ENCODE measurements at places on chromosomes 5 and 9.

DNA sequence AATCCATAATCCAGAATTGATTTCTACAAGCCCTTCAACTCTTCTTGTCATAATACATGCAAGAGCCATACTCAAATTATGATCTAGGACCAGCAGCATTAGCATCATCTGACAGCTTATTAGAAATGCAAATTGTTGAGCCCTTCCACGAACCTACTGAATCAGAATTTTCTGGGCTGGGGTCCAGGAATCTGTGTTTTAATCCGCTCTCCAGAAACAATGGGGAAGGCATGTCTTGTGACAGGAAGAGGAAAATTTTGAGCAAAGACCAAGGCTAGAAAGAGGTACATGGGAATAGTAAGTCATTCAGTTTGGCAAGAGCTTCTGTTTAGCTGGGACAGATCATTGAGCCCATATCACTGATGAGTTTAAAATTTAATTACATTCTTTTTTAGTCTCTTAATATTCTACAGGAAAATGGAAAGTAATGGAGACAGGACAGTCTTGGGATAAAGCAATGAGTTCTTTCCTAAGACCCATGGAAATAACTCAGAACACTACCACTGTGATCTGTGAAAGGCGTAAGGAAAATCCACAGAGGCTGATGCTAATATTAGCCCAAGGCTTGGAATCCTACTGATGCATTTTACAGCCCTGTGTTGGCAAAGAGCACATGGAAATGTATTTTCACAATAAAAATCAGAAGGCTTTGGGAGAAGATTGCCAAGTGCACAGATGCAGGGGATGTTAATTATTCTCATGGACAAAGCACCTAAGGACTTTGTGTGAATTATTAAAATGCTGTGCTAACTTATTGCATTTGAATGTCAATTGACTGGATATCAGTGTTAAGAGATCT is 73.7 kb upstream of the STK32A start:
- DNase-seq, result no peak

DNA sequence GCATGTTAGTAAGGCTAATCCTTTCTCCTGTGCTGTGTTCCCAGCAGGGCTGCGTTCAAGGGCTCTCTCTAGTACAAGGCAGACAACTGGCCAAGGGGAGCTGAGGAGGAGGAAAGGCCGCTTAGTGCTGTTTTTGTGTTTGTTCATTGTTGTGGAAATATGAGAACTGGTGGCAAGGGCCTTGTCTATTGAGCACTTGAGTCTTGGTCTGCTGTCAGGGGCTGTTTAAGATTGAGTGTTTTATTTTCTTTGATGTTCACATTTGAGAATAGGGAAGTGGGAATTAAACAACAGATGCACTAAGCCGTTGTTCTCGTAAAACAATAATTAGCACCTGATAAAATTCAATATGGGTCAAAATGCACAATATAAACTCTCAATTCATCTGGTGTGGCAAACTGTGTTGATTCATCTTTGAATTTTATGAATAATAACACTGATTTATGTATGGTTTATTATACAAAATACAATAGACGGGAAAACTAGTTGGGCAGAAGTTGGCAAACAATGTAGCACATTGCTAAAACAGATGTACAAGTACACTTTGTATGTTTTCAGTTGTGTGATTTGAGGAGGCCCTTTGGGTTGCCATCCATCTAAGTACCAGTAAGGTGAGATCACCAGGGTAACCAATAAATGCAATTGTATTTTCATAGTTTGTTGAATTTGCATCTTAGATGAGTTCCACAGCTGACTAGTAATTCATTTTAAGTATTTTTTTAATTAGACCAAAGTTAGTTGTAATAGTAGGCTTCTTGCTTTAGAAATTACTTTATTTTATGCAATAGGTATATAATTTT is 97.6 kb upstream of the GRHPR start:
- DNase-seq, result no peak

GRCh38 chr9:91776409-91777291 is 173.4 kb downstream of the ROR2 start:
- no peak for DNase-seq

GRCh38 chr9:16155878-16156277 is 603.0 kb downstream of the CCDC171 start:
- no peak for DNase-seq

DNA sequence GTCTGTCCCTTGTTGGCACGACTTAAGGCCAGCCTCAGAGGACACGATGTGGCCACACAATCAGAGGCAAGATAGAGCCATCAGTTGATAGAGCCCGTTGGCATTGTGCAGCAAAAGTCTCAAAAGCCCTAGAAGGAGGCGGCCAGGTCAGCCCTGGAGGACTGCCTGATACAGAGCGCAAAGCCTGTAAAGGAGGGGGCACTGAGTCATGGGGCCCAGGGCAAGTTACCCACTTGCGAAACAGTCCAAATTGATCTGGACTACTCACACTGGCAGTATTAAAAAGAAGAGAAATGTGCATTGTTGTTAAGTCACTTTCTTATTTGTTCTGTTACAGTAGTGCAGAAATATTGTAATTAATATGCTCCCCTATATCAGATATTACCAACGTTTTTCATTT is 51.5 kb downstream of the KLF9 start:
- DNase-seq, result no peak

GRCh38 chr9:35960039-35960655 is 2.2 kb upstream of the OR2S2 start:
- DNase-seq, result no peak

- no peak for DNase-seq
These were observed 5.9 kb upstream of the CEL start for GRCh38 chr9:133055788-133056420.

DNA sequence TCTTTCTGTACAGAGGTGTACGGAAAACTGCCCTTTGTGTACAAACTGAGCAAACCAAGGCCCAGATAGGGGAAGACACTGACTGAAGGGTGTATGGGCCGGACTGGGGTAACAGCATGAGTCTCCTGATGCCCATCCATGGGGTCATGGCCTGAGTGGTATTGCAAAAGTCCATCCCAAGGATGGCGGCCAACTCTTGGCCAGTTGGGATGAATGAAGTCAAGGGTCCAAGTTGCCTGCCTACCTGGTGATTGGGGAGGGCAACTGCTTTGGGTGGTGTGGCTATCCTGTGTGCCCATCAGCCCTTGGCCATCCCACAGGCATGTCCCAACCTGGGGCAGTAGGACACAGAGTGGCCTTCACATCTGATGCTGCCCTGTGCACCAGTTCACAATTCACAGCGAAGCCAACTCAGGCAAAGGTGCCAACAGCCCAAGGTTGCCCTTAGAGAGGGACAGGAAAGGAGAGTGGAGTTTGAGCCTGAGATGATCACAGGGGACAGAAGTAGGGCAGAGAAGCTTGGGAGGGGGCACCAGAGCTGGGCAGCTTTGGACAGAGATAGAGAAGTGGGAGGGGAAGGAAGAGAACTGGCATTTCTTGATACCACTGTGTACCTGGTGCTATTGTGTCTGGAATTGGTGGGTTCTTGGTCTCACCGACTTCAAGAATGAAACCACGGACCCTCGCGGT is 46.6 kb downstream of the COL15A1 start:
- DNase-seq, result no peak

GRCh38 chr5:83530193-83530592 is 58.6 kb downstream of the VCAN start:
- no peak for DNase-seq

- no peak for DNase-seq
These were observed 154.2 kb downstream of the FOCAD start for GRCh38 chr9:20838218-20838617.

DNA sequence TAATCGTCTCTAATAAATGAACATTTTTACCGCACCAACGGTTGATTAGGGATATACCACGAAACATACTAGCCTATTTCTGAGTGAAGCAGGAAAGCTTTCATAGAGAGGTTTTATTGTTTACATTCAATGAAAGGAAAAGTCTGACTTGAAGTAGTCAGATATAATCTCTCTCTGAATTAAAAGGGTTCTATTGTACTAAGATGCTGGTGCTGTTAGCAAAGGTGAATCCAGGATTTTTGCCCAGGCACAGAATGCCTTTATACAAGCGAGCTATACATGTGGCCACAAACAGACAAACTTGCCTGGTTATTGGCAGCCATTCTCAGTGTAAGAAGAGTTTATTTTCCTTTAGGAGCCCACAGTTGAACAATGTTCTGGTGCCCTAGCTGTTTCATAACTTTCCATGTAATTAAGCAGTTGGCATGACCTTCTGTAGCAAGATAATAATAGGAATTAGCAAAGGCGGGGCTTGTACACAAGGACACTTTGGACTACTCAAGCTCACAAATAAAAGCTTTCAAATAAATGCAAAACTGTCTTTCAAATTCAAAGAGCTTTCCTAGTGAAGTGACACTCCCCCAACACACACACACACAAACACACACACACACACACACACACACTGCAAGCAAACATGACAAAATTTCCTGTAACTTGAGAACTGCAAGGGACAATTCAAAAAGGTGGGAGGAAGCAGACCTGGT is 198.7 kb upstream of the MAP3K1 start:
- DNase-seq, result no peak

DNA sequence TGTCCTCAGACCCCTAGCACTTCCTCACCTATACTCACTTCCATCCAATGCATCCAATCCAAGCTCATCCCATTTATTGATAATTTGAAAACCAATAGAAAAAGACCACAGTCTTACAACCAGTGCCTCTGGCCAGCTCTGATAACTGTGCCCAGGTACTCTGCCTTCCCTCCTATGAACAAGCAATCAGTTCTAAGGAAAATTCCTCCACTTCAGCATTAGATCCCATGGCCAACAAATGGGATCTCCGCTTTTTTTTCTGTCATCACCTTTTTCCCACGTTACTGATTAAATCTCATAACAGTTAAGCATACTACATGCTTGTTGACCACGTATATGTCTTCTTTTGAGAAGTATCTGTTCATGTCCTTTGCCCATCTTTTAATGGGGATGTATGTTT is 41.7 kb upstream of the GLIS3 start:
- no peak for DNase-seq

GRCh38 chr5:36301858-36302603 is at the start of gene RANBP3L:
TSS of gene RANBP3L (minus strand) at chr5:36301902. CDS start at chr5:36301416, 486 bp downstream.
- DNase-seq, result no peak

DNA sequence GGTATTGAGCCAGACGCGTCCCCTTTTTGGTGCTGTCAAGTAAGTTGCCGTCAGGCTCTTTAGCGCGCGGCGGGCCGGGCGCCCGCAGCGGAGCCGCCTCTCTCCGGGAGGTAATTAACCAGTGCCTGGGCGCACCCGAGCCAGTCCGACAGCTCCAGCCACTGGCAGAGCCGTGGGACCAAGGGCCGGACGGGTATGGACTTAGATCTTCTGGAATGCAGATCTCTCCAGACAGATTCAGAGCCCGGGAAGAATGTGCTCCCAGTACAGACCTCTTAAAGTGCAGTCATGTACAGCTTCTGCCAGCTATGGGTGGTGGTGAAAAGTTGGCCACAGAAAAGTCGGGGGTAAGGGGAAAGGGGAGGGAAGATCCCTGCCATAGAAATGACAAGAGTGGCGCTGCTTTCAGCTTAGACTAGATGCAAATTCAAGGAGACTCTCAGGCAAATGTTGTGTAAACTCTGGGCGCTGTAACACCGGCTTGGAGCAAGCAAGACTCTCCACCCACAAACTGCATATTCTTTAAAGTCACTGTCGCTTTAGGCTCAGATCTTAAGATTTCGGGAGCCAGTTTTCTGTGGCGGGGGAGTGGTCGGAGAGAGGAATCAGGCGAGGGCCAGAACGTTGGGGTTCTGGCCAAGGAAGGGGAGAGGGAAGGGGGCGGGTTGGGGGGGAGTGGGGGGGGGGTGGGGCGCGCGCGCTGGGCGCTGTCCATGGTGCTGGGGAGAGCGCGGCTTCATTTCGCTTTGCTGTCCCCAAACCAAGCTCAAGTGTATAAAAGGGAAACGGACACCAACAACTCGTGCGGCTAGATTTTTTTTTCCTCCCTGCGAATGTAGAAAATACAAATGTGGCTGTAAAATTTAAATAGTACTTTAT is 29.2 kb downstream of the NR2F1 start:
- DNase-seq, result no peak

- no peak for DNase-seq
These were observed 9.4 kb downstream of the FLT4 start for GRCh38 chr5:180639741-180640610.

DNA sequence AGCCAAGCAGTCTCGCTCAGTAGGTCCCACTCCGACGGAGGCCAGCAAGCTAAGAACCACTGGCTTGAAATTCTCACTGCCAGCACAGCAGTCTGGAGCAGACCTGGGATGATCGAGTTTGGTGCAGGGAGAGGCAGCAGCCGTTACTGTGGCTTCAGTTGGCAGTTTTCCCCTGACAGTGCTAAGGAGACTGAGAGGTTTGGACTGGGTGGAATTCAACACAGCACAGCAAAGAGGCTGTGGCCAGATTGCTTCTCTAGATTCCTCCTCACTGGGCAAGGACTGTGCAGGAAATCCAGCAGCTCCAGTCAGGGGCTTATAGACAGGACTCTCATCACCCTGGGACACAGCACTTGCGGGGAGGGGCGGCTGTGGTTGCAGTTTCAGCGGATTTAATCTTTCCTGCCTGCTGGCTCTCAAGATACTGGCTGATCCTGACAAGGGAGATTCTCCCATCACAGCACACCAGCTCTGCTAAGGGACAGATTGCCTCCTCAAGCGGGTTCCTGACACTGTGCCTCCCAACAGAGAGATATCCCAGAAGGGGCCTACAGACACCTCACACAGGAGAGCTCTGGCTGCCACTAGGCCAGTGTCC is 122.1 kb downstream of the YIPF5 start:
- DNase-seq, result no peak

DNA sequence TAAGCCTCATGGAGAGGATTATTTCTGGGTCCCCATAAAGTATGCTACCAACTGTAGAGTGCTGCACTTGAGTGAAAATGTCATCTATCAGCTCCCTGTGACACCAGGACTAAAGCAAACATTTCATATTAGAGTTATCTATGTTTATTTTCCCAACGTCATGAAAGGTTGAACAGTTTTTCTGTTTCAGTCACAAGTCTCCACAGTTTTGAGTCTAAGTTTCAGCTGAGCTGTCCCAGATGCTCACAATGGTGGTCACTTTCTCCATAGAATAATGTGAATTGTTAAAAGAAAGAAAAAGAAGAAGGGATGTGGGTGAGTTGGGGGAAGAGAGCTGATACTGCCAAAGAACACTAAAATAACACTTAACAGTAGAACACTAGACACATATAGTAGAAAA is 126.3 kb upstream of the C9orf72 start:
- DNase-seq, result no peak

- DNase-seq, result no peak
These were observed 135.4 kb upstream of the MSX2 start for GRCh38 chr5:174589011-174589410.

DNA sequence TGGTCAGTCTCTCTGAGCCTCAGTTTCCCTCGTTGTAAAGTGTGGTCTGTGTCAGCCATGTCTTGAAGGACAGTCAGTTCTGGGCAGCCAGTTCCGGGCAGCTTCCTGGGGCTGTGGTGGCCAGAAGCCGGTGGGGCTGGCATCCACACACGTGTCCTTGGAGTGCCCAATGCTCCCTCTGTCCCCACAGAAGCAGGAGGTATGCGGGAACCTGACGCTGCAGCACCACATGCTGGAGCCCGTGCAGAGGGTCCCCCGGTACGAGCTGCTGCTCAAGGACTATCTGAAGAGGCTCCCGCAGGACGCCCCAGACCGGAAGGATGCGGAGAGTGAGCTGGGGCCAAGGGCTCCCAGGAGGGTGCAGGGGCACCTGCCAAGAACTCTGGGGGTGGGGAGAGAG is 48.4 kb upstream of the SUSD3 start:
- no peak for DNase-seq

GRCh38 chr9:93815135-93815534 is 140.0 kb downstream of the BARX1 start:
- no peak for DNase-seq

GRCh38 chr5:4418084-4418483 is 722.0 kb upstream of the ADAMTS16 start:
- DNase-seq, result no peak

- no peak for DNase-seq
These were observed 3.7 kb downstream of the KIF3A start for GRCh38 chr5:132733499-132734148.

GRCh38 chr9:97940741-97941140 is 2.8 kb upstream of the HEMGN start:
- DNase-seq, result no peak
